Right kidney (tissue), 9 donors: ENCODE measurements at places on chromosomes 5 and 9.

GRCh38 chr5:107401470-107402122, 269.1 kb downstream of the EFNA5 start:
- DNase-seq: no peak

GRCh38 chr5:21574961-21575360, 1278.2 kb downstream of the CDH12 start:
- DNase-seq: no peak

- no peak for DNase-seq
These were observed 19.6 kb downstream of the ZNF131 start for GRCh38 chr5:43140286-43140685.

DNA sequence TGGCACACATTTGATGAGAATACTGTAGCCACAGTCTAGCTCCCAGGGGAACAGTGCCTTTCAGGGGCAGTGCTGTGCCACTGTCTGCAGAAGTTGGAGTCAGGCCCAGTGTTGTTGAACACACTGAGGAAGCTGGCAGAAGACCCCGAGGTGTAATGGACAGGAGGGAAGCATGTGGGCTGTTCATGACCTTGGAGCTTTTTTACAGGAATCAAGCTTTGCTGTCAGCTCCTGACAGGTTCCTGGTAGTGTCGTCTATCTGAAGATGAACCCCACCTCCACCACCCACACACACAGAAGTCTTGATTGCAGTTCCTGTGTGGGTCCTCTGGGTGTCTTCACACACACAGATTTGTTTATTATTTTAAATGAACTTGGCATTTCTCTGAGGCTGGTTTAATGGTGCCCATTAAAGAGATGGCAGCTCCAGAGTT, 40.3 kb upstream of the TNFAIP8 start:
- DNase-seq: no peak

- DNase-seq: no peak
These were observed 37.9 kb downstream of the SLC27A6 start for GRCh38 chr5:129003232-129003631.

DNA sequence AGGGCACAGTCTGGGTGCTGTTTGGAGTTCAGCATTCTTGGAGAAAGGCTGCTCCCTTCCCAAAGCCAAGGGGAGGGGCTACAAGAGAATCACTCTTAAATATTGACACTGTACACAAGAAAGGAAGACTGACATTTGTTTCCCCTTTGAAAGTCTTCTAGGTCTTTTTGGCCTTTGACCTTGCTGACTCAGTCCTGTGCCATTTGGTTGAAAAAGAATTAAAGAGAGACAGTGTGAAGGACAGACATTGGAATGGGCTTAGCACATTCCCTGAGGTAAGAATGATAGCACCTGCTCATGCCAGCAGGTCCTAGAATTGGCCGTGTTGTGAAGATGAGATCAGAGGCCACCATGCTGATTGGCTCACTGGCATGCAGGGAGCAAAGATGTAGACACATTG, 271.4 kb upstream of the ZNF608 start:
- no peak for DNase-seq

- peak; percentile 60 for DNase-seq
These were observed 73.0 kb upstream of the IL17B start for GRCh38 chr5:149452007-149452664.

DNA sequence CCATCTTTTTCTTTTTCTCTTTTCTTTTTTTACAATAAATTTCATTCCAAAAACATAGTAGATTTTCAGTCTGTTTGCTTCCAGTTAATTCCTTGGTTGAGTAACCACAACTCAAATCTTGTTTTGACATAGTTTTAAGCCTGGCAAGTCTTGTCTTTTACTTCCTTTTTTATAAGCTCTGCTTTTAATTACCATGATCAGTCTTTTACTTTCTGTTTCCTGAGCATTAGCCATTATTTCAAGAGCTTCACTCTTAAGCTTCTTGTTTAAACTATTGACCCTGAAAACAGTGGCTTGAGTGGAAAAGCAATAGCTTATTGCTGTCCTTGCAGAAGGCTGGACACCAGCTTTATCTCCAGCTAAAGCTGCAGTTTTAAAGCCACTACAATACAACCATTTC, 1363.3 kb downstream of the MAT2B start:
- DNase-seq: no peak

DNA sequence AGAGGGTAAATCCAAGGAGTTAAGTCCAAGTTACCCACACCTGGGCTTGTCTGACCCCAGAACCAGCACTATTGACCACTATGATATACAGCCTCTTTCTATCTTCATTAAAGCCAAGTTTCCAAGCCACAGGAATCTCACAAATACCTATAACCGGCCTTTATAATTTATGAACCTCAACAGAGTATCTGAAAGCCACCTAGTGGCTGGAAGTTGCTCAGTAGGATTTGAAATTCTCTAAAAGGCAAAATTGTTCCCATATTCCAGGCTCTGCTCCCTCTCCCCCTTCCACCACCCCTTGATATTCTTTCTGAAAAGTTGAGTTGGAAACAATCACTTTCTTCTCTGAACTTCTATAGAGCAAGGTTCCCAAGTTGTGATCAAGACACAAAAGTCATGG, 106.4 kb upstream of the GPR151 start:
- DNase-seq: no peak

GRCh38 chr9:121192518-121192917, 9.2 kb downstream of the RAB14 start:
- DNase-seq: no peak

DNA sequence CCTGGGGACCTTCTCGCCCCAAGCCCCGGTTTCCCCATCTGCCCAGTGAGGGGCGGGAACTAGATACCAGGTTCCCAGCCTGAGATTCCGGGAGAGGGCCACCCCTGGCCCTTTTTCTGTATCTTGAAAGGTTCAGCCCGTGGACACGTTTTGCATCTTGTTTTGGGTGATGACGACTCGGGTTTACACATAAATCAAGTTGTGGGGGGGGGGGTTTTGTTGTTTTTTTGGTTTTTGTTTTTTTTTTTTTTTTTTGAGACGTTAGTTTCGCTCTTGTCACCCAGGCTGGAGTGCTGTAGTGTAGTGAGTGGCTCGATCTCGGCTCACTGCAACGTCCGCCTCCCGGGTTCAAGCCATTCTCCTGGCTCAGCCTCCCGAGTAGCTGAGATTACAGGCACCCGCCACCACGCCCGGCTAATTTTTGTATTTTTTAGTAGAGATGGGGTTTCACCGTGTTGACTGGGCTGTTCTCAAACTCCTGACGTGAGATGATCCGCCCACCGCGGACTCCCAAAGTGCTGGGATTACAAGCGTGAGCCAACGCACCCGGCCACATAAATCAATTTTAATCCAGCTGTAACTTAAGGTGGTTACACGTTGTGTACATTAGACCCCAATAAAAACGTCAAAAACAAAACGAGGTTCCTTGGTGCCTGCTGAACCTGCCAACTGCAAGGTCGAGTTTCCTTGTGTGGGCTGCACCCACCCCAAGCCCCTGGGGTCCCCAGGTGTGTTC, 1.1 kb upstream of the BRD3 start:
- DNase-seq: no peak

DNA sequence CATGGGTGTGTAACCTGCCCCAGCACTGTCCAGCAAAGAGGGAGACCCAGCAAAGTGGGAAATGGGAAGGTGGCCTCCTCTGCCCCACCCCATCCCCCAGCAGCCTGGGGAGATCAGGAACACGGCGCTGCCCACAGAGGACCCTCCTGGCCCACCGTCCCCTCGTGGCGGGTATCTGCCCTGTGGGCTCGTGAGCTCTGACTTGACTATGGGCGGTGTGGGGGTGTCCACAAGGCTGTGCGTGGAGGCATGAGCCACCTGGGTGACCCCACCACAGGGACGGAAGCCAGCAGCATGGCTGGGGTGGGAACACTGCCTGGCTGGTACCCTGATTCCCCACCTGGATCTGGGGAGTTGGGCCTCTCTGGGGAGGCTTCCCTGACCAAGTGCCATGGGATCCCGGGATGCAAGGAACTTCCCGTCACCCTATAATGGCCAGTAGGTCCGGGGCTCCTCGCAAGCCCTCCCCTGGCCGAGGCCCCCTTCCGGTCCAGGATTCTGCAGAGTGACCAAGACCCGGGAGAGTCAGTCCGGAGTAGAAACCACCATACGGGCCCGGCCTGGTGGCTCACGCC, 29.3 kb upstream of the SLC6A19 start:
- DNase-seq: no peak

DNA sequence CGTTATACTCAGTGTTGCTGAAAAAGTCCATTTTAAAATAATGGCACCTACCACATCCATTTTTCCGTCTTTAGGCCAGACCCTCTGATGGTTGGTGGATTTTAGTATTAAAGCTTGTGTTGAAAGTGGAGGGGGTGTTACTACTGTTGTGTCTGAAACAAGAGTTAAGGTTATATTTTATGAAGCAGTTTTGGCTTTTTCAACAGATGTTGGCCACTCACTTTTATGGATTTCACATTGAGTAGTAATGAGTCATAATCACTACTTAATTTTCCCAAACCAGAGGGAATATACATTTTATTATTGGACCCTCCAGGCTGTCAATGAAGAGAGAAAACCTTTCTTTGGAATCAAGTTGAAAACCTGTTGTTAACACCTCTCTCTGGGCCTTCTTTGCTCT, 88.0 kb downstream of the TRIO start:
- no peak for DNase-seq

DNA sequence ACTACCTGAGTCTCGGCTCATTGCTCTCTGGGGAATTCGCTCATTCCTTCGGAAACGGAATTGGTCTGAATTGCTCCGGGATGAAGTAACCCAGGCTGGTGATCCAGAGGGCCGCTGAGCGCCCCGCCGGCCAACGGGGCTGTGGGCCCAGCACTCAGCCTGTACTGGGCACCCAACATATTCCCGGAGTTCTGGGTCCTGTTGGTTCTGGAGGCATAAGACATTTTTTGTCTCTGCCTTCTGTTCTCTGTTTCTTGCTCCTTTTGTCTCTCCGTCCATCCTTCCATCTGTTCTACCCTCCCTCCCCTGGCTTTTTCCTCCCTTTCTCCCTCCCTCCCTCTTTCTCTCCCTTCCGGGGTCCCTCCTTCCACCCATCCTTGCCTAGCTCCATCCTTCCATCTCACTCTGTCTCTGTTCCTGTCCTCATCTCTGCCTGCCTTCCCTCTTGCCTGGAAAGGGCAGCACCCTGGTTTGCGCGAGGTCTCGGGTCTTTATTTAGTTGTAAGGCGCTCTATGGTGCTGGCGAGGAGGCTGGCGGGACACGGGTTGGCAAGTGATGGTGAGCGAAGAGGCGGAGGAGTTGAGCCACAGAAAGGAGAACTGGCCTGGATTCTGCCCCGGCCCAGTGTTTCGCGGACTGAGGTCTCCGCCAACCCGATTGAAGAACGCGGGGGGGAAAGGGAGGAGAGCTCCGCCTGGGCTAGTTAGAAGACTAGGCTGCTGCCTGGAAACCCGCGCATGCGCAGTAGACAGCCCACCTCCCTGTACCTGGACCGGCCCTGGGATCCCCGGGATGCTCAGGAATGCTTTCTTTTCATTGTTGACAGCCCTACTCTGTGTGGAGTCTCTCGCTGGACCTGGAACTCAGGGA, 1468.0 kb downstream of the FOXD4L5 start:
- DNase-seq: peak; percentile 84

DNA sequence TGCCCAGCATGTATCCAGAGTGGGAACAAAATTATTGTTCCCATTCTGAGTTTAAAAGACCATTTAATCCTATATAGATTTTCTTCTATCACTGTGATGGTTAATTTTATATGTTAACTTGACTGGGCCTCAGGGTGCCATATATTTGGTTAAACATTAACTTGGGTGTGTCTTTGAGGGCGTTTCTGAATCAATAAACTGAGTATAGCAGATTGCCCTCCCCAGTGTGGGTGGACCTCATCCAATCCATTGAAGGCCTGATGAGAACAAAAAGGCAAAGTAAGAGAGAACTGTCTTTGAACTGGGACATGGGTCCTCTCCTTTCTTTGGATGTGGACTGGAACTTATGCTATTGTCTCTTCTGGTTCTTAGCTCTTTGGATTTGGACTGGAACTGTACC, 17.3 kb downstream of the RIOK2 start:
- no peak for DNase-seq

GRCh38 chr9:132187121-132187620, 25.3 kb downstream of the NTNG2 start:
- peak; percentile 32 for DNase-seq

- DNase-seq: no peak
These were observed 78.2 kb upstream of the HTR1A start for GRCh38 chr5:64040490-64040889.

DNA sequence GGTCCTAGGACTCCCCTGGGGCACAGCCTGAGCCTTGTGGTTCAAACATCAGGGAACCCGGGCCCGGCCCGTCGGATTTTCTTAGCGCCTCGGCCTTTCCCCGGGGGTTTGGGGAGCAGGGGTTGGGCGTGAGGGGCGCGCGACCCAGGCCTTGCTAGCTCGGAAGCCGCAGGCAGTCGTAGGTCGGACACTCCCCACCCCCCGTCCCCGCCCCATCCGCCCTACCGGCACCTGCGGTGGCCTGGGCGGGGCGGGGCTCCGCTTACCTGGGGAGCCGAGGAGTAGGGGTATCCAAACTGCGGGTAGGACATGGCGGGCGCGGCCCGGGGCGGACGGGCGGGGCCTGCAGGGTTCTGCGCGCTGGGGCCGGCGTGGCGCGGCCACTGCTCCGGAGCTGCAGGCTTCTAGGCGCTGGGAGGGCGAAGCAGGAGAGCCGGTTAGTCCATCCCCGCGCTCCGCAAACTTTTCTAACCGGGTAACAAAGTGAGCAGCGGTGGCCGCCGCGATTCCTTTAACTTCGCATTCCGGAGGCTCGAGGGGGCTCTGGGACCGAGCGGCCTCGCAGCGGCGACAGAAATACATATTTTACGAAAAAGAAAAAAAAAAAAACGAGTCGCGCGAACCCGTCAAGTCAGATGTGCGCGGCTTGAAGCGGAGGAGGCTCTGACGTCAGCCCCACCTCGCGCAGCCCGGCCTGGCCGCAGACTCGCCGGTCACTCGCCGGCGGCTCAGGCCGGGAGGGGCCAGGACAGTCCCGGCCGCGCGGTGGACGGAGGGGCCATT, at the start of gene IRX4:
Gene IRX4 (minus strand): TSS at position 589 of the 783 bp plus-strand sequence. CDS start 278 bp downstream, at position 311.
- DNase-seq: peak; percentile 54

DNA sequence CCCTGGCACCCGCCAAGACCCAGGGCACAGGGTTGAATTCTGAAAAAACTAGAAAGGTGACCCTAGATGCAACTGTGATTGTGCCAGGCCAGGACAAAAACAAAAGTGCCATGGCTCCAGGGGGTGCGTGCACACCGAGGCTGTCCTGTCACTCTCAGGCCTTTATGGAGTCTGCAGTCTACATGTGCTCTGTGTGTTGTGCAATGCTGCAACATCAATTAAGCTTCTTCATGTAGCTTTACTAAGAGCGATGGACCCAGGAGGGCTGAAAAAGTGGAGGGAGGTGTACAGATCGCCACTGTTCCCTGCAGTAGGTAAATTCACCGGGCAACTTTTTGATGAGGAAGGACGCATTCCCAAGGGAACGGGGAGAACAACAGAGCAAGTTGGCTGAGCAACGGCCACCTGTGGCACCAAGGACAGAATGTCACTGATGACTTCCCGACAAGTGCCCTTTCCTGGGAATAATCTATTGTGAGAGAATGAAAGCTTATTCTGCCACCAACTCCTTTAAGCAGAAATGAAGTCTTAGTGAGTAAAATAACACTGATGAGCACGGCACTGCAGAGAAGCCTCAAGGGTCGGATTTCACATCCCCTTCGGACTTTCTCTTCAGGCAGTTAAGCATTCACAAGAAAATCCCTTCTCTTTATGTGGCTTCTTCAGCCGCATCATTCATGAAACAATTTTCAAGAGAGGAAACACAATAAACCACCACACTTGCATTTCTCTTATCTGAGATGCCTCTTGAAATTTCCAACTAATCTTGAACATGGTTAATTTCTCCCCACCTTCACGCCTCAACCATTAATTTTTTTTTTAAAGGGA, 149.6 kb downstream of the DROSHA start:
- peak; percentile 27 for DNase-seq
